Central memory CD4-positive, alpha-beta T cell (primary cell): ENCODE measurements at places on chromosomes 7 and 10.

- DNase-seq: no peak
Measured at GRCh38 chr7:124776153-124776552, 10.6 kb upstream of the GPR37 start.

GRCh38 chr10:43250615-43251418 lies 16.0 kb downstream of the RASGEF1A start:
- no peak for DNase-seq

DNA sequence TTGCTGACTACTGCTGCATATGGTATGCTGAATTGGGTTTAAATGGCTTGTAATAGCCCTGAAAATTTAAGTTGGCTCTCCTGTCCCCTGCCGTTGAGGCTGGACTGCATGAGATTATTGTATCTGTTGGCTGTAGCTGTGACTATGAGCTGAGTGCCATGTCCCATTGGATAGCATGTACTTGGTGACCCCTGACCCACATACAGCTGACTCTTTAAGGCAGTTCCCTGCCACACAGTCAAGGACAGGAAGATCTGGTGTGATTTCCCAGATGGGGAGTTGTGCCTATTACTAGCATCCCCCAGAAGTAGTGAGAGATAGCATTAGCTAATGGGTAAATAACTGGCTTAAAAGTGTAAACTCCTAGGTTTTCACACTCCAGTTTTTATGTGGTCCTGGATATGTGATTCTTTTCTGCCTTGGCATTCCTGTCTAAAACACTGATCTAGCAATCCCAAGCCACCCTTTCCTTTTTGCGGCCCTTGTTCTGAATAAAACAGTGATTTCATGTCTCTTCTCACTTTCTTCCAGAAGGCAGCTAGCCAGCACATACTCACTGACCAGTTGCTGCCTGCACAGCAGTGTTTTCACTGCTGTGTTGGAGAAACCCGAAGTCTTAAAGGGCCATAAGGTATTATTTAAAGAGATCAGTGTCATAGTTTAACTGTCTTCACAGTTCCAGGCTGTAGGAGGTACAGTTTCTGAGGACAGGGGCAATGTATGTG lies 35.9 kb downstream of the LRRC4 start:
- DNase-seq: no peak

- DNase-seq: no peak
Measured at GRCh38 chr10:34719328-34719727, 95.8 kb downstream of the PARD3 start.

GRCh38 chr10:131264110-131264788 lies 47.3 kb downstream of the TCERG1L start:
- DNase-seq: no peak

DNA sequence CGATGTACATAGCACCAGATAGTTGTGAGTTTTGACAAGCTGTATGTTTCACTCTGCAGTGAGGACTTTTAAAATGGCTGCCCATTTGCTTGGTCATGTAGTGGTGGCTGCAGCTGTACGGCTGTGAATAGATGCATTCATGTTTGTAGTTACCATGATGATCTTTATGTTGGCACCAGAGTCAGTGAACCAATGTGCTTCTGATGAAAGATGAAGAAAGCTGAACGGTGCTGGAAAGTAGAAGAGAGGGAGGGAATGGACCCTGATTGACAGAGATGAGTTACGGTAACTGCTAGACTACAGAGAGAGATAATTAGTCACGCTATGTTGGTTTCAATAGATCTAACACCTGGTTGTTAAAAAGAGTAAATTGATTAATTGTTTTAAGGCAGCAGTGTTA lies 256.8 kb downstream of the CELF2 start:
- DNase-seq: no peak

GRCh38 chr10:71367271-71367670 lies 29.4 kb upstream of the CDH23 start:
- no peak for DNase-seq

- DNase-seq: no peak
Measured at GRCh38 chr7:131385039-131385605, 57.4 kb downstream of the MKLN1 start.

DNA sequence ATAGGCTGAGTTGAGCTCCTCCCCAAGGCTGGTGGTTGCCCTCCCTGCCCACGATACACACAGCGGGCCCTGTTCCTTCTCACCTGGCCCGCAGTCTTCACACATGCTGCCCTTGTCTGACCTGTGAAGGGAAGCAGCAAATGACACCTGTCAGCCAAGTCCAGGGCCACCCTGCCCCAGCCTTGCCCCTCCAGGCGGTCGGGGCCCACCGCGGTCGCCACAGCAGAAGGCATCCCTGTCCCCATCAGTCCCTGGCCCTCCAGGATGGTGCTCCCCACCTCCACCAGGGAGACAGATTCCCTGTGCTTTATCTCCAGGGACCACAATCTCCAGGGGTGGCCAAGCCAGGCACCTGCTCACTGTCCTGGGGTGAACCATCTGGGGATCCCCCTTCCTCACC lies 81.2 kb upstream of the TMEM248 start:
- no peak for DNase-seq

DNA sequence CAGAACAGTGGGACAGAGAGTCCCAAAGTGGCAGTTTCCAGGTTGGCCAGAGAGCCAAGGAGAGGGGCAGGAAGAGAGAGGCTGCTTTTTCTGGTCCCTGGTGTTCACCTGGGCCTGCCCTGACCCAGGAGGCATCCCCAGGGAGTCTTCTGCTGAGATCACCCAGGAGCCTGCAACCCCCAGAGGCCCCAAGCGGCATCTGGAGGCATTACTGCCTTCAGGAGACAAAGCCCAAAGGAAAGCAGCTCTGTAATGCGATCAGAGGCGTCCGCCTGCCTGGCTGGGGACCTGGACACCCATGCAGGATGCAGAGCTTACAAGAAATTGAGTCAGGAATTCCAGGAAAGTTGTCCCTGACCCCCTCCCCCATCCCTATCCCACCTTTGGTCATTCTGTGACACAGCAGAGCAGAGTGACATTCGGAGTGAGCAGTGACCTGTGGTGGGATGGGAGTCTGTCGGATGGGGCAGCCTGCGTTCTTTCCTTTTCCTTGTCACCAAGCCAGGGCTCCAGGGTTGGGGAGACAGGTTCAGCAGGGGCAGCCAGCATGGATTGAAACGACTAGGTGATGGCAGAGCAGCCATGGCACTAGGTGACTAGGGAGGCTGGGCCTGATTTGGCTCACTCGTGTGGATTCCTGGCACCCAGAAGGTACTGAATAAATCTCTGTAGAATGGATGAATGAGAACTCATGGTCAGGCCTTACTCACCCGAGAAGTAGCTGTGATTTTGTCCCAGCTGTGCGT lies 10.4 kb downstream of the UNC5B start:
- DNase-seq: no peak

- DNase-seq: no peak
Measured at GRCh38 chr7:45036317-45036716, 36.3 kb downstream of the CCM2 start.

GRCh38 chr7:119660080-119660479 lies 612.9 kb upstream of the KCND2 start:
- no peak for DNase-seq

DNA sequence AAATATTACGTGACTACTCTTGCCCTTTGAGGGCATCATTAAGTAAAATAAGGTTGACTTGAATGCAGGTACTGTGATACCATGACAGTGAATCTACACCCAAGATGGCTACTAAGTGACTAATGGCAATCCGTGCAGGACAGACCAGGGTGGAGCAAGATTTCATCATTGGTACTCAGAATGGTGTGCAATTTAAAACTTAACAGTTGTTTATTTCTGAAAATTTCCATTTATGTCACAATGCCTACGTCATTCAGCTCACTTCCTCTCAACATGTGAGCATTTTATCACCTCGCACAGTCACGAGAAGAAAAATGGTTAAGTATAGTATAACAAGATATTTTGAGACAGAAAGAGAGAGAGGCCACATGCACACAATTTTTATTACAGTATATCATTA lies 50.3 kb upstream of the MET start:
- no peak for DNase-seq

DNA sequence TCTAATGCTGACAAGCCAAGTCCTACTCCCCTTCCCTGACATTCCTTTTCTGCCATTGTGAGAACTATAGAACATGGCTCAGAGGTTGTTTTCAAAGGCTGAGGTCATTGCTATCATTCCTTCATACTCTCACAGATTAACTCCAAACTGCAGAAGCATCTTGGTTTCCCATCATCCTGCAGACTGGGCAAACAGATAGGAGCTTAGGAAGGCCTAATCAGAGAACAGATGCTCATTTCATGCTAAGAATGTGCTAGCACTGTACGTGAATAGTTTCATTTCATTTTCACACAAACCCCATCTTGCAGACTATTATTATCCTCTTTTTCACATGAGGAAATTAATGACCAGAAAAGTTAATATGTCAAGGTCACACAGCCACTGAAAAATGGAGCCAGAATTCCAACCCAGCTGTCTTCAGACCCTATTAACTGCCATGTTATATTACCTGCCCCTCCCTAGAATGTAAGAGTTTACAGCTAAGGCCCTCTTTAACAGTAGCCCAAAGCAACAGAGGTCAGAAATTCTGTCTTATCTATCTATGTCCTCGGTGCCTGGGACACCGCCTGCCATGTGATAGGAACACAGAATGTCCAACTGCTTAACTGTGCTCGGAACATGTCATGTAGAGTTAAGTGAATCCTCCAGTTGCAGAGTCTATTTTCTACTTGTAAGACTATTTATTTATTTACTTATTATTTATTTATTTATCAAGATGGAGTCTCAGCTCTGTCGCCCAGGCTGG lies 2.9 kb upstream of the LCOR start:
- DNase-seq: no peak

- DNase-seq: no peak
Measured at GRCh38 chr10:133422223-133422806, 2.1 kb downstream of the SPRN start.

DNA sequence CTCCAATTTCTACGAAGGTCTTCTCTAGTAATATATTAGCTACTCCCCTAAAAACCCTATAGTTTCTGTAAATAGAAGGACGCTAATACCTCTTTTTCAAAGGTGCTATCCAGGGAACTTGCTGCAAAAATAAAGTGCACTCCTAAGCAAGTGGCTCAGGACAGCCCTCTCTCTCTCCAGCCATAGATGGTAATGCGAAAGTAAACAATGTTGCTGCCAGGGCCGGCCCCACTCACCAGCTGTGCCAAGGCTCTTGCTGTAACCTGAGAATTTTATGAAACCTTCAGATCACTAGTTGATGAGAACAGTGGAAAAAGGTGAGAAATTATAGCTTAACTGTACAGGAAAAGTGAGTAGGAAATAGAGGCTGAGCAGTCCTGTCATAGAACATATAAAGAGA lies 10.9 kb upstream of the TAS2R39 start:
- no peak for DNase-seq

DNA sequence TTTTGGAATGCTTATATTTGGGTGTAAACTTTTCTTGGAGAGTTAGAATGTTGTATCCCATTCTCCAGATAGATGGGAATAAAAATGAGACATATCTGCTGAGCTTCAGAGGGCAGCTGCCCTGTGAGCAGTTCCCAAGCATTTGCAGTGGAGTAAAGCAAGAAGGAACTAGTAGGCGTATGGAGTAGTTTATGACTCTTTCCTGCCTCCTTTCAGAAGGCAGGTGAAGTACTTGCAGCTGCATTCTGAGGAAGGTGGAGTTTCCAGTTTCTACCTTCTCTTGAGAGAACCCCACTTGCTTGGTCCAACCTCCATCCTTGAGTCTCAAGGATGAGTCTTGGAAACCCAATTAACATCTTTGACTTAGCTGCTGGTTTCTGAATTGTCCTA lies 563.6 kb downstream of the LRMDA start:
- no peak for DNase-seq
